ENCODE measurements at places on chromosomes 2 and 18. TPM values are rescaled to one million over a fixed set of nuclear protein-coding genes. Genes with fewer than 3 reads are reported as not detected.

Gene IAH1
- total RNA-seq: 79.0 TPM

Gene SERPINB10
- not detected for total RNA-seq

Gene CDCA7
- total RNA-seq: 7.4 TPM

Gene FLACC1
- 0.89 TPM for total RNA-seq

Gene PRKCE
- total RNA-seq: 10.1 TPM

Gene MROH2A
- not detected for total RNA-seq

Gene ZNF892
- 3.7 TPM for total RNA-seq

Gene HOXD13
- total RNA-seq: not detected

Gene DNAH6
- total RNA-seq: under 0.01 TPM

Gene SPATA3
- not detected for total RNA-seq

Gene PSMA8
- not detected for total RNA-seq

Gene BARD1
- total RNA-seq: 13.9 TPM

Gene MPP4
- total RNA-seq: 2.3 TPM

Gene SULT1C4
- total RNA-seq: 90.4 TPM

Gene CNDP1
- total RNA-seq: not detected

Gene MBD5
- total RNA-seq: 19.6 TPM

Gene WDR12
- total RNA-seq: 6.6 TPM

Gene PSTPIP2
- 4.9 TPM for total RNA-seq

Gene SULT1C2
- 1.5 TPM for total RNA-seq

Gene KCNG2
- not detected for total RNA-seq

Gene STPG4
- total RNA-seq: 0.98 TPM

Gene CHMP1B
- total RNA-seq: 42.3 TPM

Gene IL1A
- total RNA-seq: not detected

Gene CYB5A
- 99.1 TPM for total RNA-seq

Gene GPAT2
- under 0.01 TPM for total RNA-seq

Gene ALPG
- not detected for total RNA-seq

Gene CROCC2
- total RNA-seq: not detected

Gene RGPD3
- total RNA-seq: 0.13 TPM

Gene SERPINB5
- not detected for total RNA-seq

Gene MYO7B
- 0.65 TPM for total RNA-seq
